ENCODE measurements at places on chromosomes 11 and 22. TPM values are rescaled to one million over a fixed set of nuclear protein-coding genes. Genes with fewer than 3 reads are reported as not detected.

- DNase-seq = no peak
Observed at GRCh38 chr22:46968359-46968740, 205.9 kb downstream of the TBC1D22A start.

DNA sequence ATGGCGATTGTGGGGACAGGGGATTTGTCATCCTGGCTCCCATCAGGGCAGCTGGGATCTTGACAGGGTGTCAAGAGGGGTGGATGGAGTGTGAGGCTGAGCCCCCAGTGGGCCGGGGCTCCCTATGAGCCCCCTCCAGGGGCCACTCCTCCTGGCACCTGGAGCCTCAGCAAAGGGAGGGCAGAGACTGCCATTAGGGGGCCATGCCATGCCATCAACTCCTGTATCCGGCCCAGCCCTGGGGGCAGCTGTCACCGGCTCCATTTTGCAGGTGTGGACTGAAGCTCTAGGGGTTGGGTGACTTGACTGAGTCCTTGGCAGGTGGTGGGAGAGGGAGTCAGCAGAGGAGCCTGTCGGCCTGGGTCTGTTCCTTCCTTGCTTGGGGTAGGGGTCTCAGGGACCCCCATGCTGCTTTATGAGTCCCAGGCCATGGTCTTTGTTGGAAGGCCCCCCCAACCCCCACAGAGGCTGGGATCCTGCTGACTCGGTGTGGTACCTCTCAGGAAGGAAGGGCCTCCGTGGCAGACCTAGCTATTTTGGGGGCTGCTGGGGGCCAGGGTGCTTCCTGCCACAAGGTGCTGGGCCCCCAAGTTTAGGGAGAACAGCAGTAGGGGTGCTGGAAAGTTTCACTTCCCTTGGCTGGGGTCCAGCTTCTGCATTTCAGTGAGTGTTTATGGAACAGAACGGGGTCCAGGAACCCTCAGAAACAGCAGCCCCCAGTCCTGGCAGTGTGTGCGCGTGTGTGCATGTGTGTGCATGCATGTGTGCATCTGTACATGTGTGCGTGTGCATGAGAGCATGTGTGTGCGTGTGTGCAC is 1.5 kb downstream of the ACY3 start:
- no peak for DNase-seq

DNA sequence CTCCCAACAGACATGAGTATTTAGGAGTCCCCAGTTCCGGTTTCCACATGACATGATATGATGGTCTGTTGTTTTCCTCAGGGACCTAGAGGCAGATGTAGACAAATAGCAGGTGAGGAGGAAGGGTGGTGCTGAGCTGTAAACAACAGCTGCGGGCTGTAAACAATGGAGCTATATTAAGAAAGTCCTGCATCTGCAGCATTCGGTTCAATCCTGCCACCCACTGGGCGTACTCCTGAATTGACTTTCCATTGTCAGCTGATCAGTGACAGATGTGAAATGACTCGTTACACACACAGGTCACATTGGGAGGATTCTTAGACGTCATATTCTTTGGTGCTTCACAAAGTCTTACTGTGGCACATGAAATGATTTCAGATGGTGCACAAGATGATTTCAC is 26.8 kb upstream of the RAG1 start:
- DNase-seq = no peak

GRCh38 chr11:132674151-132674550 is 858.1 kb downstream of the OPCML start:
- no peak for DNase-seq

Gene VPREB1
- not detected for polyA plus RNA-seq

DNA sequence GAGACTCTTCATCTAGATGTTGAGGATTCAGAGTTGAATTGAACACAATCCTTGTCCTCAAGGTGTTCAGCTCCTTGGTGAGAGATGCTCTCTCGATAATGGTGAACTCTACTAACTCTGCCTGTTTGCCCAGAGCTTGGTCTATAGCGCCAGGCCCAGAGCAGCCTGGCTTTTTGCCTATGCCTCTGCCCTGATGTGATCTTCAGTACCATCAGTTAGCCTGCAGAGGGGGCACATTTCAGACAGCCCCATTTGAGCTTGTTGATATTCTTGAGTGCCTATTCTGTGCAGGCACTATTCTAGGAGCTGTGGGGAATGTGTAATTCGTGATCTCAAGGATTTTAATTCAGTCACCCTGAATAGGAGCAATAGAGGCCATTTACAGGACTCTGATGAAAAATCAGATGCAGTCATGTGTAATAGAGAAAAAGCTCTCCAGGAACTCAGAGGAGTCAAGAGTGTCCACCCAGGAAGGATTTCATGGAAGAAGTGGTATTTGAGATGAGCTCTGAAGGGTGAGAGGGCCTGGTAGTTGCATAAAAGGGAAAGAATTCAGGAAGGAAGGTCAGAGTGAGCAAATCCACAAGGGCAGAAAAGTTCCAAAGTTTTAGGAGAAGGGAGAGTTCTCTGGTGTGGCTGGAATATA is 19.3 kb downstream of the GTPBP1 start:
- DNase-seq = no peak

GRCh38 chr11:67486481-67487195 is 3.8 kb downstream of the AIP start:
- no peak for DNase-seq

Gene INS
- not detected for polyA plus RNA-seq

GRCh38 chr22:25081409-25081824 is 118.2 kb upstream of the CRYBB3 start:
- DNase-seq = peak; percentile 65

Gene SLC6A5
- polyA plus RNA-seq = not detected

GRCh38 chr11:133727774-133728173 is 117.5 kb downstream of the SPATA19 start:
- DNase-seq = no peak

Gene KCNE3
- polyA plus RNA-seq = 2.2 TPM

DNA sequence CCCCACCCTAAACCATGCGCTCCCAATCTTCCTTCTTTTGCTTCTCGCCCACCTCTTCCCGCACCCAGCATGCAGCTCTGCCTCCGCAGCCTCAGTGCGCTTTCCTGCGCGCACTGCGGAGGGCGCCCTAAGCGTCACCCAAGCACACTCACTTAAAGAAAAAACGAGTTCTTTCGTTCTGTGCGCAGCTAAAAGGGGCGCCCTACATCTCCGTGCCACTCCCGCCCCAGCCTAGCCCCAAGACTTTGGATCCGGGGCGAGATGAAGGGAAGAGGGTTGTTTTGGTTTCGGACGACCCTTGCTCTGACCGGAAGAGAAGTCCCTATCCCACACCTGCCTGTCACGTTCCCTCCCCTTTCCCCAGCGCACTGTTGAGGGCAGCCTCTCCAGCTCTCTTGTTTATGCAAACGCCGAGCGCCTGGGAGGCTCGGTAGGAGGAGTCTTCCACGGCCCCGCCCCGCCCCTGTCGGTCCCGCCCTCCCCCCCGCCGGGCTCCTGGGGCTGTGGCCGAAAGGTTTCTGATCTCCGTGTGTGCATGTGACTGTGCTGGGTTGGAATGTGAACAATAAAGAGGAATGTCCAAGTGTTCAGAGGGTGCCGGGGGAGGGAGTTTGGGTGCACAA is 5.3 kb downstream of the VSIG2 start:
- DNase-seq = peak; percentile 89

DNA sequence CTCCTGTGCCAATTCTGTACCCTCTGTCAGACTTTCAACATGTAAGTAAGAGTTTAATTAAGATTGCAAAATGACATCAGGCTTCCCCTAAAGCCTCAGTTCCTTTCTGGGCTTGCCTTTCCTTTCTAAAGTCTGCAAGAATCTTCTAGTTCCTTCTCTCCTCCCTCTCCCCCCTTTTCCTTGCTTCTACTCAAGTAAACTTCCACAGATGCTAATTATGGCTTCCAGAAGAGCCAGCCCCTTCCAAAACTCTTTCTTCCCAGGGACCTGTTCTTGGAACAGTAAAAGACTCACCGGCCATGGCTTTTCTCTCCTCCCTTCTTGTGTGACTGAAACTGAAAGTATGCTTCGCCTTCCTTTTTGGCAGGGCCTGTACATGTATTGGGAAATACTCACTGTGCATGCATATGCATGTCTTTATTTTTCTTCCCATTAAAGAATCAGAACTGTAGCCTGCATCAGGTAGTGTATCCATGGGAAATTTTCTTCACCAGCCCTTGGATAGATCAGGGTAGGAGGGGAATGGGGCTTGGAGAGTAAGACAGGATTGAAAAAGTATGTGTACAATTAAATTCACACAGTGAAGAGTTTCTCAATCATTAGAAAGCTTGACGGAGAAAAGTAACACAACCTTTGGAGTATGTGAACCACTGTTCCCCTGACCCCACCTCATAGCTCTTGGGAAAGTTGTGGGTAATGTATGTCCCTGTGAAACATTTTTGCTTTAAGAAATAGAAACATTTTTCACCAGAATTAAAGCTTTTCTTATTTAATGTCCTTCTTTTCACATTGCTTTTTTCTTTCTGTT is at the start of gene CASP1:
CASP1 (minus strand) TSS at position 332 of the 808 bp plus-strand sequence; CDS start at position 301, 31 bp downstream.
- no peak for DNase-seq

- DNase-seq = no peak
Observed at GRCh38 chr11:95228081-95228749, 2.8 kb downstream of the SESN3 start.

Gene UBQLNL
- polyA plus RNA-seq = 0.18 TPM

Gene APOL4
- 3.8 TPM for polyA plus RNA-seq

DNA sequence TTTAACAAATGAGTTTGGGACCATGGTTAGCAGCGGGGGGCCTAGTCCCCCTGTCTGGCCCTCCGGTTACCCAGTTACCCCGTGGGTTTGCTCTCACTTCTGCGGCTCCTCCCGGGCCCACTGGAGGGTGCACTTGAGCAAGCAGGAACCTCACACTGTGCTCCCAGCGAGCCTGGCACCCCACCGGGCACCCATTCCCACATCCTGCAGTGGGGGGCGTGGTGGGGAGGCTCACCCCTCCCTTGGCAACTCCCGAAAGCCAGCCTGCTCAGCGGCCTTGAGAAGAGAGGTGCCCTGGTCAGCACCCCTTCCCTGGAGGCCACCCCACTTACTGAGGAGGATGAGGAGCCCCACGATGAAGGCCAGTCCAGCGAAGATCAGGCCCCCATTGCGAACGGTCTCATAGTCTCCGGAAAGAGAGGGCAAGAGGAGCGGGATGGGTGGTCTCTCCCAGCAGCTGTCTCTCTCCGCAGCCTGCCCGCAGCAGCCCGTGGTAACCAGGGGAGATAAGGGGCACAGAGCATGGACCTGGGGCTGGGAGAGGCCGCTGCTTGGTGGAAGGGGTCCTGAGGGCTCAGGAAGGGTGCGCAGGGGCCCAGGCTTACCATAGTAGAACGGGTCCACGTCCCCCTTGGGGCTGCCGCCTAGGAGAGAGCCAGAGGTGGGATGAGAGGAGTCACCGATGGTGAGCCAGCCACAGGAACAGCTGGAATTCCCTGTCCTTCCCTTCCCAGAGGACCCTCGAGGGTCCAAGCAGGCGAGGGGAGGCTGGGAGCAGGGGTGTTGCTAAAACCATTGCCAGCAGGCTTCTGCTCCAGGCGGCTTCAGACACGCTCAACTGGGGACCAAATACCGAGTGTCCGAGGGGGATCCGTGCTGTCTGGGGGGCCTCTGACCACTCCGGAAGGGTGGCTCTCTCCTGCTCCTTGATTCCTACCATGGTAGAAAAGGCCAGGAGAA is 2.2 kb downstream of the FXYD2 start:
- DNase-seq = peak; percentile 49

- DNase-seq = no peak
Observed at GRCh38 chr11:57379732-57380131, 1.2 kb downstream of the PRG3 start.

Gene RAB1B
- 170 TPM for polyA plus RNA-seq

- no peak for DNase-seq
Observed at GRCh38 chr11:98227278-98227677, 793.5 kb upstream of the CNTN5 start.

Gene OR52H1
- polyA plus RNA-seq = not detected

Gene RBMXL2
- polyA plus RNA-seq = not detected

Gene APOL5
- 0.14 TPM for polyA plus RNA-seq

Gene VSIG10L2
- polyA plus RNA-seq = 0.29 TPM

Gene OR6A2
- polyA plus RNA-seq = not detected

GRCh38 chr11:122149202-122149601 is 33.2 kb upstream of the BLID start:
- DNase-seq = no peak

DNA sequence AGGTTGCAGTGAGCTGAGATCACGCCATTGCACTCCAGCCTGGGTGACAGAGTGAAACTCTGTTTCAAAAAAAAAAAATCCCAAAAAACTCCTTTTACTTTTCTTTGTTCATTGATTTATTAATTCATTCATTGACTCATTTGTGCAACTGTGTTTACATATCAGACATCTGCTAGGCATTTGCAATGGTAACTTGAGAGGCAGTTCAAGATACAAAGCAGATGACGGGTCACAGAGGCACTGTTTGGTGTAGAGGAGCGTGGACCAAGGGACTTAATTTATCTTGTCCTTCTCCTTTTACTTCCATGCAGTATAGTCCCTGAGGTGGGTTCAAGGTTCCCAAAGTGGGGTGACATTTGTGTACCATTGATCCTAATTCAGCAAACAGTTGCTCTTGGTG is 71.4 kb downstream of the KIAA1671 start:
- no peak for DNase-seq

Gene CRYAB
- 9,689 TPM for polyA plus RNA-seq

- no peak for DNase-seq
Observed at GRCh38 chr11:81303038-81303664, 1430.5 kb downstream of the FAM181B start.

DNA sequence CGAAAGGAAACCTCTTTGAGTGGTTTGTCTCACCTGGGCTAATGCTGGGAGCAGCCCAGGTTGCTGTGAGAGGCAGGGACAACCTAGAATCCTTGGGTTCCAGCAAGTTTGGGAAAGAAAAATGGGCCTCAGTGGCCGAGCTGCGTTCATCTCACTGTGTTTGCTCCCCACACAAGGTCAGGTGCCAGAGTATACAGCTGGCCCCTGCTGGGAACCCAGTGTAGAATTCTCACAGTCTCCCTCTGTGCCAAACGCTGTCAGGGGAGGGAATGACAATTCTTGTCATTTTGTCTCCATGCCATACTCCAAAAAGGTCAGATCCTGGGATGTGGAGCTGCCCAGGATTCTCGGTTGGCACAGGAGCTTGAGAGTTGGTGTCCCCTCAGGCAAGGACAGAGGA is 4.3 kb downstream of the DGKZ start:
- DNase-seq = no peak

DNA sequence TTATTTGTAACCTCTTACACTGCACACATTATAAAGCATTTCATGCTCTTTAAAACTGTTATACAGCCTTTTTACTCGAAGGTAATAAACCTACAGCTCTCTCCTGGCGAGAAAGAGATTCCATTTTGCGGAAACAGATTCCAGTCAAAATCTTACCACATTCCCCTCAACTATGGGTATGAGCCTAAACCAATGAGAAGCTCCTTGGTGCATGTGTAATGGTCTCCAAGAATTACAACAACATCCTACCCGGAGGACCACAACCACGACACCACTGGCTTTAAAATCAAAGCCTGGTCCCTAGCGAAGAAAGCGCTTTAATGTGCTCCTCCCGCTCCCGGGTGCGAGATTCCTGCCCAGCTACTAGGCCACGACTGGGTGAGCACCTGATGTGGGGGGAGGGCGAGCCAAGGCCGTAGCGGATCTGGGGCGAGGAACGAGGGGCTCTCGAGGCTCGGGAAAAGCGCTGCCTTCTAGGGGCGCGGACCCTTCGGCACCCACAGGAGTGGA is 821 bp downstream of the CELF1 start:
- DNase-seq = peak; percentile 71

Gene RAB36
- polyA plus RNA-seq = 0.59 TPM
